ENCODE measurements at places on chromosomes 4 and X. TPM values are rescaled to one million over a fixed set of nuclear protein-coding genes. Genes with fewer than 3 reads are reported as not detected.

GRCh38 chr4:52037689-52038102 lies 403 bp downstream of the SGCB start:
- DNase-seq: peak; percentile 48

DNA sequence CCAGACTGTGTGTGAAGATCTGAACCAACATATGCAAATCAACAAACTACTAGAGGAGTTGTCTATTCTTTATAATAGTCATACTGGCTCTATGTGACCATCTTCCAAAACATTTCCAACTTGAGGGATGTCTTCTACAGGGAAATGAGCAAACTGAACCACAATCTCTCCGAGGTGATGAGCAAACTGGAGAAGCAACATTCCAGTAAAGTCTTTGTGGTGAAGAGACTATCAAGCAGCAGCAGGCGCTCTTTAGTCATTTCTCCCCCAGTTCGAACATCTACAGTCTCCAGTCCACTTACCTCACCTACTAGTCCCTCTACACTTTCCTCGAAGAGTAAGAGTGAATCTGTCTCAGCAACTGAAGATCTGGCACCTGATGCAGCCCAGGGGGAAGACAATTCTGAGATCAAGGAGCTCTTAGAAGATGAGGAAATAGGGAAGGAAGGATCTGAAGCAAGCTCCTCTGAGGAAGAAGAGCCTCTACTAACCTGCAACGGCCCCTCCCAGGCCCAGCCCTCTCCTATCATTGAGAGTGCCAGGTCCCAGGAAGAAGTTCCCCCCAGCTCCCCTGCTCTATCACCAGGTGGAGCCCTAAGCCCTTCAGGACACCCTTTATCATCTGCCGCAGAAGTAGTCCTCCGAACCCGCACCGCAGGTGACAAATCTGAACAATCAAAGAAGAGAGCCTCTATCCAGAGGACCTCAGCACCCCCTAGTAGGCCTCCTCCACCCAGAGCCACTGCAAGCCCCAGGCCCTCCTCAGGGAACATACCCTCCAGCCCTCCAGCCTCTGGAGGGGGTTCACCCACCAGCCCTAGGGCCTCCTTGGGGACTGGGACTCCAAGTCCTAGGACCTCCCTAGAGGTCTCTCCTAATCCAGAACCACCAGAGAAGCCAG lies 98.1 kb downstream of the HNRNPD start:
- DNase-seq: no peak

GRCh38 chr4:96455045-96455720 lies 615.3 kb downstream of the PDHA2 start:
- DNase-seq: no peak

- DNase-seq: peak; percentile 1
Observed at GRCh38 chr4:28621591-28621990, 1761.0 kb downstream of the STIM2 start.

The CBR4 gene
- 23.4 TPM for total RNA-seq
